ENCODE measurements at places on chromosomes 6 and 20. TPM values are rescaled to one million over a fixed set of nuclear protein-coding genes. Genes with fewer than 3 reads are reported as not detected.
A peak's percentile ranks its signal among the peaks of the same experiment; 100 is the strongest.

DNA sequence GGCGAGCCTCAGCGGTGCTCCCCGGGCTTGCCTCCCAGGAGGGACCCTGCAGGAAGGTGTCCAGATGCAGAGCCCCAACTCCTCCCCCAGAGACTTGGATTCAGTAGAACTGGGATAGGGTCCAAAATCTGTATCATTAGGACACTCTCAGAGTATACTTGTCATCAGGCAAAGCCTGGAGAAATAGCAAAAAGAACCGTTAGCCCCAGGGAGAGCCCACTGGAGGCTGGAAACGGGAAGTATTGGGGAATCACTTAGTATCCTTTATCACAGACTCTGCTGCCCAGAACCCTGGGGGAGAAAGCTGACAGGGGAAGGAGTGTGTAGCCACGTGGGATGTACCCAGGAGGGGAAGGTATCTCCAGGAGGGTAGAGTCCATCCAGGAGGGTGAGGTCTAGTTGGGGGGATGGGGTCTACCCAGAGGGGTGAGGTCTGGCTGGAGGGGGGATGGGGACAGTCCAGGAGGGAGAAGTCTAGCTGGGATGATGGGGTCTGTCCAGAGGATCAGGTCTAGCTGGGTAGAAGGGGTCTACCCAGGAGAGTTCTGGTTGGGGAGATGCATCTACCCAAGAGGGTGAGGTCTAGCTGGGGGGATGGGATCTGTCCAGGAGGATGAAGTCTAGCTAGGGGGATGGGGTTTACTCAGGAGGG lies 107.2 kb downstream of the LY86 start:
- no peak for DNase-seq
- peaks cover 9% of the 10 kb centered on the region for H3K4me1 ChIP-seq
- H3K36me3 ChIP-seq = no peaks in the 10 kb centered on the region
- no peak overlapping the region for H3K27ac ChIP-seq
- no peaks in the 10 kb centered on the region for H3K27me3 ChIP-seq

DNA sequence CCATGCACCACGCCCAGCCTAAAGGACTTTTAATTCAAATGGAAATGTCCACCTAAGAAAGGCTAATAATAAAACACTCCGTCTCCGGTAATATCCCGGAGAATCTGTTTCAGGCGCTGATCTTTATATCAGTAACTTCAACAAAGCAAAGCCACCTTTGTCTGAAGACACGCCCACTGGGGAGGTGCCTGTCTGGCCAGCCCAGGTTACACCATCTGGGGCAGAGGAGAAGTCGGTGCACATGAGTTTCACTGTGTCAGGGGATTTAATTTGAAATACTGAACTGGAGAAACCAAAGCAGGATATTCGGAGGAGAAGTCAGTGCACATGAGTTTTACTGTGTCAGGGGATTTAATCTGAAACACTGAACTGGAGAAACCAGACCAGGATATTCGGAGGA lies 9.4 kb downstream of the SERPINB6 start:
- DNase-seq = no peak
- no peaks in the 10 kb centered on the region for H3K36me3 ChIP-seq
- no peak overlapping the region for H3K4me3 ChIP-seq
- H3K4me1 ChIP-seq = peaks cover 16% of the 10 kb centered on the region
- H3K27ac ChIP-seq = no peak overlapping the region
- H3K27me3 ChIP-seq = no peaks in the 10 kb centered on the region

- no peak overlapping the region for H3K4me3 ChIP-seq
- H3K27ac ChIP-seq = no peak overlapping the region
- no peaks in the 10 kb centered on the region for H3K27me3 ChIP-seq
- peak; percentile 14 for DNase-seq
- no peaks in the 10 kb centered on the region for H3K4me1 ChIP-seq
- no peaks in the 10 kb centered on the region for H3K36me3 ChIP-seq
Observed at GRCh38 chr20:20668639-20669038, 43.8 kb downstream of the RALGAPA2 start.

DNA sequence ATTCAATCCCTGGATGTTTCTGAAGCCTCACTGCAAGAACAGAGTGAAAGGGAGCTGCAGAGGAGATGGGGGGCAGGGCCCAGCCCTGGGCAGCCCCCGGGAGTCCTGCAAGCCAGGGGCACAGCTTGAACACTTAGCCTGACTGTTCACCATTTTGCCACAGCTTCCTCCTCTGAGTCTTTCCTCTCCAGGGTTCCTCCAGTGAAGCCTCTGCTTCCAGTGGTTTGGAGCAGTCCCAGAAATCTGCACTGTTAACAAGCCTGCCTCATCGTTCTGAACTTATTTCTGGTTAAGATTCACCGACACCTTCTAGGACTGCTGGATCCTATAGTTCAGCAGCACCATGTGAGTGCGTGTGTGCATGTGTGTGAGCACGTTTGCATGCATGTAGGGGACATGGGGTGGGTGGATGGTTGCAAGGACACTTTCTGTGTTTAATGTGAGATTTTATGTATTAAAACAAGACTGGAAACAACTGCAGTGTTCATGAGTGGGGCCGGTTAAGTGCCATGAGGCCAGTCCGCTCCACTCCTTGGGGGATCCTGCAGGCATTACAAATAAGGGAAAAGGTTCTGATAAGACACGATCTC lies 24.6 kb downstream of the CEBPB start:
- peaks cover 5% of the 10 kb centered on the region for H3K27me3 ChIP-seq
- H3K4me1 ChIP-seq = peaks cover 4% of the 10 kb centered on the region
- peak; percentile 57 for DNase-seq
- no peak overlapping the region for H3K4me3 ChIP-seq
- H3K27ac ChIP-seq = no peak overlapping the region

Gene ZNF334
- 8.5 TPM for total RNA-seq
